ENCODE measurements at places on chromosomes 16 and 17. TPM values are rescaled to one million over a fixed set of nuclear protein-coding genes. Genes with fewer than 3 reads are reported as not detected.

The STARD3 gene
- 32.9 TPM for total RNA-seq

The SCN4A gene
- total RNA-seq, result not detected

The RNF222 gene
- not detected for total RNA-seq

The NPIPA3 gene
- total RNA-seq, result 0.26 TPM

The KIAA0753 gene
- 12.0 TPM for total RNA-seq

The RETREG3 gene
- total RNA-seq, result 55.6 TPM

The ZNF652 gene
- 36.0 TPM for total RNA-seq

The RSPRY1 gene
- total RNA-seq, result 18.2 TPM

The TEX14 gene
- total RNA-seq, result 0.55 TPM

The DCTPP1 gene
- total RNA-seq, result 21.7 TPM

The PRSS53 gene
- 0.40 TPM for total RNA-seq

The FBXO39 gene
- total RNA-seq, result not detected

The SHCBP1 gene
- 19.5 TPM for total RNA-seq

The SPATA32 gene
- total RNA-seq, result not detected

The SULT1A4 gene
- 0.80 TPM for total RNA-seq

The PPL gene
- total RNA-seq, result 0.03 TPM

The RBFOX1 gene
- total RNA-seq, result not detected

Data from SK-MEL-5 (cell line).